Fibroblast of skin of right biceps (primary cell): ENCODE measurements at places on chromosomes 4 and X.
A peak's percentile ranks its signal among the peaks of the same experiment; 100 is the strongest.

- DNase-seq, result no peak
These were observed 265.2 kb downstream of the CHIC1 start for GRCh38 chrX:73828080-73828720.

- no peak for DNase-seq
These were observed 168.5 kb upstream of the USP38 start for GRCh38 chr4:143016171-143016570.

DNA sequence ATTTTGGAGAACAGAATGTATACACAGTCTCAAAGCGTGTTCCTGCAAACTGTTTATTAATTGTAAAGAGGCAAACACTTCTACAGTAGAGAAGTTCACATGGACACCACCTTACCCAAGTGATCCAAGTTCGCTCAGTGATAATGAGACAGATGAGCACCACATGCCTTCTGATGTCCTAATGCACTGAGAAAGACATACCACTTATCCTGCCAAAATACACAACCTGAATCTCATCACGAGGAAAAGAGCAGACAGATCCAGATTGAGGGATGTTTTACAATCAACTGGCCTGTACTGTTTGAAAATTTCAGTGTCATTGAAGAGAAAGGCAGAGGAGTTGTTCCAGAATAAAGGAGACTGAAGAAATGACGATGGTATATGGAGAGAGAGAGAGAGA lies 12.4 kb downstream of the PPEF1 start:
- DNase-seq, result no peak

- DNase-seq, result no peak
These were observed 7.1 kb downstream of the CA5B start for GRCh38 chrX:15745179-15745578.

GRCh38 chr4:46270986-46271596 lies 118.8 kb downstream of the GABRA2 start:
- peak; percentile 16 for DNase-seq

DNA sequence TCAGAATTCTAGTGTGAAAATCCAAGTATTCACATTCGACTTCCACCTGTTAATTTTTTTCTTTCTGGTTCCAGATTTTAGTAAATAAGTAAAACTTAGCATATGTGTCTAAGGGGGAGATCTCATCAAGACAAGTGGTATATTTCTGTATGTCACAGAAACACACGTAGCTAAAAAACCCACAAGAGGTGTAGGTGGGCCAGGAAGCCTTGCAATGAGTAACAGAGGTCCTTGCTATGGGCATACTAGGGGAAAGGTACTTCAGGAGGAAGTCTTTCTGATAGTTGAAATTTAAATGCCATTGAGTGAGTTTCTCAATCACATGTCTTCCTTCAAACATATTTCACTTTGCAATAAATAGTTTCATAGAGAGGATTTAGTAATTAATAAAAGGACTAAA lies 315.8 kb downstream of the MID1IP1 start:
- DNase-seq, result no peak

DNA sequence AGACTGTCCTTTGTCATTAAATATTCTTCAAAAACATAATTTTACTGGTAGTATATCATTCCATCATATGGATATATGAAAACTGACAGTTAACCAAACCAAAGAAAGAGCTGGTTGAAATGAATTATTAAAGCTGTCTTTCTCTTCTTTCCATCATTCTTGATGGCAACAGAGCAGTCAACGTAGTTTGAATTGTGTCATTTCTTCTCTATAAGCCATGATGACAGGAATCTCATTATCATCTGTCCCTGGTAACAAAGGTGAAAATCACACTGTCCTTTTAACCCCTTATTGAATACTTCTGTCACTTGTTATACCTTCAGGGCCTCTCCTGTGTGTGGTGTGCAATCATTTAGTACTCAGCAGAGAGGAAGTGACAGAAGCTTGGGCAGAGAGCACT lies 197.0 kb upstream of the SLITRK2 start:
- DNase-seq, result no peak

DNA sequence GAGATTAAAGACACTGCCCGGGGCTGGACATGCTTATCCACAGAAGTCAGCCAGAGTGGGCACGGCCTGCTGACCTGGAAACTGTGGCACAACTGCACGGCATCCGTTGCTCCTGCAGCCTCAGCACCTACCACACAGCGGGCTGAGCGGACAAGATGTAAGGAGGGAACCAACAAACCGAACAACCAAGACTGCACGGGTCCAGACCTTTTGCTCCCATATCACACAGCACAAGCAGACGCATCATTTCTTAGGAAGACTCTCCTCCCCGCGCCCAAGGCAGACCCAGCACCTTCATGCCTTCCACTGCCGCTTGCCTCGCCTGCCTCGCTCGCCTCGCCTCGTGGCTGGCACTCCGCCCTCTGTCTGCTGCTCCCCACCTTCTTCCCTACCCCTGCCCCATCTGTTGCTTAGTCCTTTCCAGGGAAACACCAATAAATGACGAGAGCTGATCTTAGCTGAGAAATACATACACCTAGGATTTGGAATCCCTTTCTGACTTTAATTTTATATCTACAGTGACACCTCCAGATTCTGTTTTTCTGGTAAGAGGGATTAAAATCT lies 79.0 kb downstream of the AFAP1 start:
- DNase-seq, result no peak

- no peak for DNase-seq
These were observed 65.4 kb upstream of the ENPP6 start for GRCh38 chr4:184282895-184283654.

DNA sequence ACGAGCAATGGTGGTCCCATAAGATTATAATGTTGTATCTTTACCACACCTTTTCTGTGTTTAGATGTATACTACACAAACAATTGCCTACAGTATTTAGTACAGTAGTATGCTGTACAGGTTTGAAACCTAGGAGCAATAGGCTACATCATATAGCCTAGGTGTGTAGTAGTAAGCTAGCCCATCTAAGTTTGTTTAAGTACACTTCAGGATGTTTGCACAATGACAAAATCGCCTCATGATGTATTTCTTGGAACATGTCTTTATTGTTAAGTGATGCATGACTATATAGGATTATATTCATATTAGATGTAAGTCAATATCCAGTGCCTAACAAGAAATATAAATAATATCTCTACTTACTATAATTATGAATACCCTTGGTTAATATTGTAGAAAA lies 104.6 kb downstream of the SLC10A6 start:
- DNase-seq, result no peak

DNA sequence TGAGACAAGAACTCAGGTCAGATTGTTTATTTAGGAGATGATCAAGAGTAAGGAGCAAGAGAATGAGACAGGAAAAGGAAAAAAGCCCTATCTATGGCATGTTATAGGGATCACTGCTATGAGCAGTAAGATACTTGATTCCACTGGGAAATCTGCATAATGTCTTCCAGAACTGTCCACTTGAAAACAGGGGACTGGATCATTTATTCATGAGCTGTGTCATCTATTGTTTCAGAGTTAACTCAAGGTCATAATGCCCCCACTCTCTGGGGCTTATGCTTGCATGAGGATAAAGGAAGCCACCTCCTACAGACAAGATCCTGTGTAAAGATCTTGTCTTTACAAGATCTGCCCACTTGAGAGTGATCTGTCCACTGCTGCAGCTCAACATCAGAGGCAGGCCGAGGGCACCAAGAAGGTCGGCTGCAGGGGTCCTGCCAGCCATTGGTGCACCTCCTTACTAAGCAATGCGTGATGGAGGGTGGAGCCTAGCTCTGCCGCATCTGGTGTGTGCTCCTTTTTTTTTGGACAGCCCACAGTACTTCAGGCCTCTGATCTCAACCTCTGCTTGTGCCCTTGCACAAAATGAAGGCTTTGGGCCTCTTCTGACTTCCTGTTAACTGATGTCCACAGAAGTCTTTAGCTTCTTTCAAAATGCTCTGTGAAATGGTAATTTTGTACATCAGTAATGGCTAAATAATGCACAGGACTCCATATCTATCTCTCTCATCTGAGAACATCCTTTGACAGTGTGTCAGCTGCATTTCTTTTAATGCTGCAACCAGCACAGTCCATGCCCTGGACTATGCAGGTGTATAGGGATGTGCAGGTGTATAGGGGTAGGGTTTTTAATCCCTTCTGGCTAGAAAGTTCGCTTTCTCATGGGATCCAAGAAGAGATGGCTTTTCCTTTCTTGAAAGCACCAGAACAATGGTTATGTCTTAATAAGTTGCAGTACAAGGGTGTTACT lies 95.9 kb upstream of the TRPC3 start:
- no peak for DNase-seq

GRCh38 chrX:80223982-80224579 lies 196.2 kb upstream of the TENT5D start:
- no peak for DNase-seq

DNA sequence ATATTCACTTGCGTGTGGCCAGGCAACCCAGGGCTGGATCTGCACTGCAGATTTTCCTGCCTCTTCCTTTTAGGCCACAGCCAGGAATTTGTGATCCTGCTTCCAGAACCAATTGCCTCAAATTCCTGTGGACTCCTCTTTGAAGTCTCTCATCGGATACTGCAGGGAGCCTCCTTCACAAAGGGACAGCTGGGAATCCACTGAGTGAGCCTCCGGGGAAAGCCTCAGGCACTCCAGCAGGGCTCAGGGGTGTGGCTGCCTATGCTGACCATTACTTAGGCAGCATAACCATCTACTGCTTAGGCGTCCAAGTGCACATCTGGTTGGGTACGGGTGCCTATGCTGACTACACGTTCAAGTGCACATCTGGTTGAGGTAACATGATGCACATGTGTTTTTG lies 321.5 kb downstream of the NLGN4X start:
- DNase-seq, result no peak

DNA sequence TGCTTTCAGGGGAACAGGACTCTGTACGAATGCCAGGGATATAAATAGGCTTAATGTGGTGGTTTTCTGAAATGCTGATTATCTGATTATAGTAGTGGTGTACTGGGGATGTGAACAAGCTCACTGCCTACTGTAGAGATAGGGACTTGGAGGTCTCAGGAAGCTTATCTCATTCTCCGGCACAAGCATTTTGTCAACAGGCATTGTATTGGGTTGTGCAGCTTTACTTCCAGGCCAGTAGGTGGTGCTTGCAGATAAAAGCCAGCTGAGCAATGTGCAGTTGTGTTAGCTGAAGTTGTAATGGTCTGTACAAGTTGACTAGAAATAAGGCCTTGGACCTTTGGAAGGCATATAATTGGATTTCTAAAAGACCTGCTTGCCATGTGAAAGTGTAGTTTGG lies 49.5 kb upstream of the TMLHE start:
- DNase-seq, result no peak

DNA sequence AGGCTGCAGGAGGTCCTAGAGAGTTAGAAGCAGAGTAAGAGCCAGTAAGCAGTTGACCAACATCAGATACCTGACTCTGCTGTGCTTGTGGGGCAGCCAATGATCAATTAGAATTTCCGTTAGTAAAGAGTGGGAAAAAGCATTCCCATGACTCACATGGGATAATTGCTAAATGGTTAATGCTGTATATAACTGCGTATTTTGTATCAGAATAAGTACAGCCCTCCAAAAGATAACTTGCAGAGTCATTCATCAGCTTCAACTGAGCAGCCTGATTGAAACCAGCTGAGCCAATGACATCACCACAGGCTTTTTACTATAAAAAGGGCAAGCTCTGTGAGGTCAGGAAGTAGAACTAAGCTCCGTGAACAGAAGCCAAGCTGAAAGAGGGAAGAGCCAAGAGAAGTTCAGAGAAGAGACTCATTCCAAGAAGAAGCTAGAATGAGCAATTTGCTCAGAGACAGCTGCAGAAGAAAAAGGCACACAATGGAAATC lies 67.9 kb downstream of the PPP3CA start:
- peak; percentile 99 for DNase-seq

DNA sequence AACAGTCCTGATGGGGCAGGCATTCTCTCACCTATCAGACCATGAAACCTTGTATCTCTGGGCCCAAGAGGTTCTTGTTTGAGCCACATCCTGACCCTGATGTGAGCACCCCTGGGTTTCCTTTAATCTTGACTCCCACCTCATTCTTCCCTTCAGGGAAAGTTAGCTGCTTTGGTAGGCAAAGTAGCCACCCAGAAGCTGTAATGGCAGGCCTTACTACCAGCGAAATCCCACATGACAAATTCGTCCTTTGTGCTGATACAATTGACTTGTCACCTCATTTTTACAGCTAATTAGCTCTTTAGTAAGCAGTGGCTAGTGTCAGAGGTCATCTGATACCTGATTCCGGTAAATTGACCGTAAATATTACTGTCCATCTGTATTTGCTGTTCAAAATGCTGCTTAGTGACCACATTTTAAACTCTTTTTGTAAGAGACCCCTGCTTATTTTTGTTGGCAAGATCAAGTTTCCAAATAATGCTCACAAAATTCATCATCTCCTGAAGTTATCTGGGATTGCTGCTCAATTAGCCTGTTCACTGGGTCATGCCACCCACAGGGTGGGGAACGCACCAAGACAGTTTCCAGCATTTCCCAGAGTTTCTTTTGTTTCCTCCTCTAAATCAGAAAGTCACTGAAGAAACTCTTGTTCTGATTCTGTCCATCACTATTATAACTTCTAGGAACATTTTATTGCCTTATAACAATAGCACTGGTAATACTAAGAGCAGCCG lies 329.7 kb downstream of the GPAT3 start:
- no peak for DNase-seq

- peak; percentile 34 for DNase-seq
These were observed 75.5 kb upstream of the SLC39A8 start for GRCh38 chr4:102420563-102421398.

DNA sequence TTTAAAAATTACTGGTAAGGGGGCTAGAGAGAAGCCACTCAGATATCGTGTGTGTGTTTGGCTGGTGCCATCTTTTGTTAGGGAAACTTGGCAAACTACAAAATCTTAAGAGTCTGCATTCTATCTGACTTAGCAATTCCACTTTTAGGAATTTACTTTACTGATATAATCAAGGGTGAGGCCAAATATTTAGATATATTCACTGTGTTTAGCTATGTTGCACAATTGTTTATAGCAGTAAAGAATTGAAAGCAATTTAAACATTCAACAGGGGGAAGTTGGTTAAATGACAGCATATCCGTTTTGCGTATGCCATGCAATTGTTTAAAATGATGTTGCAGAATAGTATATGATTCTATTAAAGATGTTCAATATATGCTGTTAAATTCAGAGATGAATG lies 6.4 kb upstream of the HERC3 start:
- no peak for DNase-seq

DNA sequence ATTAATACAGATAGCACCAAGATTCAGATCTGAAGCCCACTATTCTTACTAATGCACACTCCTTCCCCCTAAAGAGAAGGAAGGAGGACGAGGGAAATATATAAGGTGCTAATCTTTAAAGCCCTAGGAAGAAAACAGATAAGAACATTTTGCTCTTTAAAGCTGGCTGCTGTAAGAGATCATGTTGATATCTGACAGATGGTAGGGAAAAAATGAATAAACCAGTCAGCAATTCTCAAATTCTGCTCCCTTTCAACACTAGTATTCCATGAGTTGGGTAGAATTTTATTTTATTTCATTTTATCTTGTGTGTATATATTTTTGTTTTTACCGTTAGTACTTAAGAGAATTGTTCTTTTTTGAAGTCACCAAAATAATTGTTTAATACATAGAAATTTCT lies 19.2 kb downstream of the OTC start:
- DNase-seq, result no peak
